ENCODE measurements at places on chromosomes 12 and 14. TPM values are rescaled to one million over a fixed set of nuclear protein-coding genes. Genes with fewer than 3 reads are reported as not detected.

The NANOG gene
- total RNA-seq = not detected

The TEX22 gene
- 1.6 TPM for total RNA-seq

The TAS2R30 gene
- 37.2 TPM for total RNA-seq

The PTGR2 gene
- 22.2 TPM for total RNA-seq

The HOXC9 gene
- total RNA-seq = not detected

The KLHL28 gene
- total RNA-seq = 53.8 TPM

The AVPR1A gene
- 25.7 TPM for total RNA-seq

The MYF5 gene
- 4.5 TPM for total RNA-seq

The VPS33A gene
- total RNA-seq = 29.2 TPM

The RASSF8 gene
- total RNA-seq = 113 TPM

The ADAMTS20 gene
- 1.6 TPM for total RNA-seq

The P2RX7 gene
- 4.0 TPM for total RNA-seq

The SLC10A1 gene
- total RNA-seq = not detected

The RAB15 gene
- total RNA-seq = 9.0 TPM

The TGM1 gene
- total RNA-seq = 6.2 TPM

The PLXNC1 gene
- 73.7 TPM for total RNA-seq

The MYO1H gene
- 0.82 TPM for total RNA-seq

The C14orf132 gene
- 69.9 TPM for total RNA-seq

The DHRS4 gene
- 13.3 TPM for total RNA-seq

The KTN1 gene
- total RNA-seq = 164 TPM

The TAS2R8 gene
- not detected for total RNA-seq

The KLRK1 gene
- total RNA-seq = 1.2 TPM

The PRH2 gene
- total RNA-seq = not detected

The CACNA1C gene
- total RNA-seq = 16.3 TPM

The KIF26A gene
- 31.3 TPM for total RNA-seq
